ENCODE measurements at places on chromosomes 2 and 18. TPM values are rescaled to one million over a fixed set of nuclear protein-coding genes. Genes with fewer than 3 reads are reported as not detected.

The CENPA gene
- total RNA-seq = 0.44 TPM

- peak; percentile 97 for DNase-seq
- no peaks in the 10 kb centered on the region for H3K27me3 ChIP-seq
- H3K4me3 ChIP-seq = peak within 1 kb of the TSS; percentile 85
- peaks cover 77% of the 10 kb centered on the region for H3K4me1 ChIP-seq
These were observed at the start of gene TMBIM1 for GRCh38 chr2:218292048-218293014. Gene TMBIM1, minus strand, starts transcription at chr2:218292503. Its CDS starts 10,362 bp downstream, at chr2:218282141.

The FEV gene
- total RNA-seq = not detected

DNA sequence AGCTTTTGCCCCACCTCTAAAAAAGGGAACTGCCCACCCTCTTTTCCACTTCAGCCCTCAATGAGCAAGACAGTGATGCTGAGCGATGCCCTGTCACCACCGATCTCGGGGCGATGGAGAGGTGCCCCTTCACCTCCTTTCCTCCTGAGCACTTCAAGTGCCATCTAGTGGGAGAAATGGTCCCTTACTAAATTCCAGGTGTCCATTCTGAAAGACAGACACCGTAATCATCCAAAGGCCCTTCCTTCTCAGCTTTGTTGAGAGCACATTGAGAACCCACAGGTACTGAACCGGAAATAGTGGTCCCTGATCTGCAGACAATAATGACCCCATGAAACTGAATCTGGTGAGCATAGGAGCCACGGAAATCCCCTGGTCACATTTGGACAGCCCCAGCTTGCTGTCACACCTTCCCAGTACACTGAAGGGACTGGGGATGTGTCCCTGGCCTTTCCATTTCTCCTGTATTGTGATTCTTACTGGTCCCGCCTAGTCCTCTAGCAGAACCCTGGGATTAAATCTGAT lies 38.5 kb downstream of the KCTD18 start:
- H3K27ac ChIP-seq = no peak overlapping the region
- H3K36me3 ChIP-seq = peaks cover 46% of the 10 kb centered on the region
- DNase-seq = no peak
- H3K27me3 ChIP-seq = no peaks in the 10 kb centered on the region

- H3K4me3 ChIP-seq = no peak overlapping the region
- no peak for DNase-seq
- no peaks in the 10 kb centered on the region for H3K4me1 ChIP-seq
- no peaks in the 10 kb centered on the region for H3K27me3 ChIP-seq
- H3K27ac ChIP-seq = no peak overlapping the region
These were observed 2.6 kb downstream of the ANO7 start for GRCh38 chr2:241191081-241191480.

DNA sequence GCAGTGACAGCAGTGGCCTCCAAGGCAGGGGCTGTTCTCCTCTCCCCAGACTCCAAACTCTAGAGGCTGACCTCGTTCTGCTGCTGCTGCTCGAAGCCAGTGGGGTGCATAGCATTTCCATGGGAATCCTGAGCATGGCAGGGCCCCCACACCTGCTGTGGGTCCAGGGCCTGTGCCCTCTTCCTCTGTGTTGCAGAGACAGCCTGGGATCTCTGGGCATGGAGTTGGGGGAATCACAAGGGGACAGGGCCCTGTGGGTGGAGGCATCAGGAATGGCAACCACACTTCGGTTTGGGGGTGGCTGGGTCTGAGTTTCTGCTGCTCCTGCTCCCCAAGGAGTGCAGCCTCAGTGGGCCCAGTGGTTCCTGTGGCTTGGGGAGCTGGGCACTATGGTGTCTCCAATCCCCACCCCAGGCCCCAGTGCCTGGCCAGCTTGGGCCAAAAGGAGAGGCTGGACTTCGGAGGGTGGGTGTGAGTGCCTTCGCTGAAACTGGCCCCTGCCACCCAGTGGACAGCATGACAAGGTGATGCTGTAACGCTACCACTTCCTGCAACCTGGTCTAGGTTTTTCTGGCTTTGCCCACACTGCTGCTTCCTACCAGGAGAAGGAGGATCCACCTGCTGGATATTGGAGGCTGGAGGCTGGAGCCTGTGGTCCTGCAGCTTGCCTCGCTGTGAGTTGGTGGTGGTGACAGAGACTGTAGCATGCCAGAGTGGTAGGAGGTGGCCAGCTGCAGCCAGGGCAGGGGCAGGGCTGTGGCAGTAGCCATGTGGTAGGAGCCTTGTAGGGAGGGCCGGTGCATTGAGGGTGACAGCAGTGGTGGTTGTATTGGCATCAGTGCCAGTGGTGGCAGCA lies 56.6 kb downstream of the SOWAHC start:
- no peak overlapping the region for H3K4me3 ChIP-seq
- no peak overlapping the region for H3K27ac ChIP-seq
- no peak for DNase-seq
- H3K27me3 ChIP-seq = no peaks in the 10 kb centered on the region

DNA sequence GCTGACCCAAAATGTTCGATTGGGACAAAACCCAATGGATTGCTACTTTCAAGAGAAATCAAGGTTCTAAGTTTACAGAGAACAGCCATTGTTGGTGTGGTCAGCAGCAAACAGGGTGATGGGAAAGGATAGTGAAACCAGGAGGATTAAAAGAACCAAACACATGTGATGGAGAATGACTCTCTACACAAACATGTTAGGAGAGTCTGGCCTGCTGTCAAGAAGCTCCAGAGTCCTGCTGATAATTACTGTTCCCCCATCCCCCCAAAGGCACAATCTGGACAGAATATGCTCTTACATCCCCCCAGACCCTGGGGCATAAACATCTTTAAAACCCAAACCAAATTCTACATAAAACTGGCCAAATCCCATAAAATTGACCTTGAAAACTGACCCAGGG lies 32.0 kb upstream of the ACYP2 start:
- no peak overlapping the region for H3K4me3 ChIP-seq
- no peaks in the 10 kb centered on the region for H3K4me1 ChIP-seq
- no peak for DNase-seq
- H3K36me3 ChIP-seq = no peaks in the 10 kb centered on the region

GRCh38 chr2:112488201-112488600 lies 6.2 kb downstream of the TTL start:
- no peak for DNase-seq
- H3K36me3 ChIP-seq = no peaks in the 10 kb centered on the region
- H3K4me1 ChIP-seq = peaks cover 17% of the 10 kb centered on the region
- no peak overlapping the region for H3K27ac ChIP-seq

- H3K36me3 ChIP-seq = no peaks in the 10 kb centered on the region
- no peaks in the 10 kb centered on the region for H3K27me3 ChIP-seq
- DNase-seq = no peak
- H3K27ac ChIP-seq = no peak overlapping the region
- no peak overlapping the region for H3K4me3 ChIP-seq
These were observed 1.7 kb downstream of the ARHGAP28 start for GRCh38 chr18:6731222-6731596.

- H3K27me3 ChIP-seq = no peaks in the 10 kb centered on the region
- no peak for DNase-seq
- no peak overlapping the region for H3K27ac ChIP-seq
- H3K36me3 ChIP-seq = no peaks in the 10 kb centered on the region
- no peak overlapping the region for H3K4me3 ChIP-seq
- peaks cover 14% of the 10 kb centered on the region for H3K4me1 ChIP-seq
These were observed 38.1 kb upstream of the STAT1 start for GRCh38 chr2:191051825-191052778.

The GNAL gene
- 6.7 TPM for total RNA-seq

DNA sequence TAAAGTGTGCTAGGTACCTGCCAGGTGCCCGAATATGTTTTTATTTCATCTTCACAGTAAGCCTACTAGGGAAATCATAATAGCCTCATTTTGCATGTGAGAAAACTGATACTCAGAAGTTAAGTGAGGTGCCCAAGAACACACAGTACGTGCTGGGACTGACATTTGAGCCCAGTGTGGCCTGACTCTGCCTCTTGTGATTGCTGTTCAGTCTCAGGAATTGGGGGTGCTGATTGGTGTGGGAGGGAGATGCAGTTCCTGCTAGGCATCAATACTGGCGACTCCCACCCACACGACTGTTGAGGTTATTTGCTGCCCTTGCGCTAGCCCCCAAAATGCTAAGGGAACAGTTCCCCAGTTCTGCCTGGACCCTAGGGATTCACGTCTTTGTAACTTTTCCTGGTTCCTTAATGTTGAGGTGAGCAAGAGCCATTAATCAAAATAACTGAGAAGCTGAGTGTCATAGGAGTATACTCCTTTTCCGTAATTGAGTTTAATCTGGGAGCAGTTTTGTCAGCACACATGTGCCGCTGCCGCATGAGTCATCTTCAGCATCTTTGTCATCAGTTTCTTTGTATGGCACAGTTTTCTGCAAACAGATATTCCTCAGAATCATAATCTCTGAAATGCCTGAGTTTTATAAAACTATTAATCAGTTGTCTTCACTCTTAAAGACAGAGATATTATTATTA lies 120.7 kb downstream of the NCK2 start:
- H3K4me1 ChIP-seq = peaks cover 20% of the 10 kb centered on the region
- no peak overlapping the region for H3K4me3 ChIP-seq
- H3K36me3 ChIP-seq = no peaks in the 10 kb centered on the region
- no peaks in the 10 kb centered on the region for H3K27me3 ChIP-seq
- DNase-seq = no peak

GRCh38 chr2:37414470-37414949 lies 70.1 kb downstream of the QPCT start:
- no peaks in the 10 kb centered on the region for H3K27me3 ChIP-seq
- no peak for DNase-seq
- H3K4me1 ChIP-seq = peaks cover 13% of the 10 kb centered on the region
- no peak overlapping the region for H3K4me3 ChIP-seq

All from upper lobe of left lung (tissue), 6 donors.